Gastrocnemius medialis (tissue), 4 donors: ENCODE measurements at places on chromosomes 7 and 10. TPM values are rescaled to one million over a fixed set of nuclear protein-coding genes. Genes with fewer than 3 reads are reported as not detected.
A peak's percentile ranks its signal among the peaks of the same experiment; 100 is the strongest.

GRCh38 chr7:139942636-139943035, 113.6 kb downstream of the TBXAS1 start:
- no peaks in the 10 kb centered on the region for H3K4me1 ChIP-seq
- H3K4me3 ChIP-seq = no peak overlapping the region
- no peak overlapping the region for H3K27ac ChIP-seq
- DNase-seq = no peak

DNA sequence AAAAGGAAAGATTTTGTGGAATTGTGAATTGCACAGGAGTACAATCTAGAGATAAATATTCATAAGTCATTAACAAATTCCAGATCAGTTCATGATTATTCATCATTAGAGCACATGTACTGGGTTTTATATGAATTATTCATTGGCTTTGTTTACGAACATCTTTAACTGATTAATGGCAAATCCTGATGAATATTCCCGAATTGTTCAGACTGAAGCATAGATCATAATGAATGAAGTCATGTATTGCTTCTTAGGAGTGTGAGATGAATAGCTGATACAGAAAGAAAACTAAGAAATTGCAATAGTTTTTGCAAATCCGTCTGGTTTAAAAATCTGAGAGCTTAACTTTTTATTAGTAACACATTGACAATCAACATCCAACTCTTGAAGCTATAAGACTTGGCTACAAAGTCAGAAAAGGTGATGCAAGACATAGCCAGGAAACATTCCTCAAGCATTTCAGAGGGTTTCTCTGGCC, 183.6 kb upstream of the DGKB start:
- DNase-seq = no peak
- H3K4me1 ChIP-seq = no peaks in the 10 kb centered on the region
- no peaks in the 10 kb centered on the region for H3K36me3 ChIP-seq
- H3K27ac ChIP-seq = no peak overlapping the region

DNA sequence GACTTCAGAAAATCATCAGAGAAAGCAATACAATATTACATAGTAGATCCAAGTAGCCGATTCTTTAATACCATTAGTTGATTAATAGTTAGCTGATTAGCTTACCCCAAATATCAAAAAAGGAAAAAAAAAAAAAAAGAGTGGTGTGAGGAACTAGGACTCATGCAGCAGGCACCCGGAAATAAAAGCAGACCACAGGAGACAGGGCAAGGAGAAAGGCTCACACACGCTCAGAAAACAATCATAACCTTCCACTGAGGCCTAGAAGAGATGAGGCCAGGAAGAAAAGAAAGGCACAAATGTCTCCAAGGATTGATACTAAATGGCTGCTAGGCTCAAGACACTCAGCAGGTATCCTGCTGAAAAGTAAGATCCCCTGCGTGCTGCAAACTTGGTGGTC, 25.9 kb downstream of the TRDMT1 start:
- no peaks in the 10 kb centered on the region for H3K36me3 ChIP-seq
- H3K4me3 ChIP-seq = peak overlapping the region; percentile 28
- H3K27ac ChIP-seq = no peak overlapping the region
- H3K4me1 ChIP-seq = no peaks in the 10 kb centered on the region
- H3K27me3 ChIP-seq = no peaks in the 10 kb centered on the region

AKR1C4 gene
- 0.35 TPM for total RNA-seq

DNA sequence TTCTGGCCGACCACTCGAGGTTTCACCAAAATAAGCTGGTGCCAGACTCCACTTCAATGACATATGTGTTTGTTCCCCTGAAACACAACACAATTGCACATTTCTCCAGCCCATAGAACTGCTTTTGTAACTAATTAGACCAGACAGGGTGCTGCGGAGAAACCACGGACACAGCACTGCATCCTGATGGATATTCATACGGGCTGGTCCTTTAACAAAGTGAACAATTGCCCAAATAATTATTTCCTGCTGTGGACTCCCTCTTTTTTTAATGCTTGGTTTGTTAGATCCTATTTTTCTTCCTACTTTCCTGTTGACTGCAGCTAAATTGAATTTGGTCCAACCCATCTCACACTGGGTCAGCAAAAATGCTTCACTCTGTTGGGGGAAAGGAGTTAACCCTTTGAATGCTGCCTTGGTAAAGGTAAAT, 198.6 kb upstream of the BMPER start:
- peaks cover 11% of the 10 kb centered on the region for H3K4me1 ChIP-seq
- H3K36me3 ChIP-seq = no peaks in the 10 kb centered on the region
- H3K27me3 ChIP-seq = no peaks in the 10 kb centered on the region

SPDYE6 gene
- total RNA-seq = not detected

SPAM1 gene
- not detected for total RNA-seq

POLR2J2 gene
- 2.9 TPM for total RNA-seq

BTBD16 gene
- not detected for total RNA-seq

GRCh38 chr10:104664205-104664604, 23.1 kb downstream of the SORCS3 start:
- H3K4me1 ChIP-seq = no peaks in the 10 kb centered on the region
- no peaks in the 10 kb centered on the region for H3K27me3 ChIP-seq
- H3K27ac ChIP-seq = no peak overlapping the region
- DNase-seq = no peak
